NCI-H345 (cell line): ENCODE measurements at places on chromosomes 2 and 18.
A peak's percentile ranks its signal among the peaks of the same experiment; 100 is the strongest.

- peak; percentile 76 for DNase-seq
Measured at GRCh38 chr18:49510393-49511115, 23.5 kb upstream of the C18orf32 start.

DNA sequence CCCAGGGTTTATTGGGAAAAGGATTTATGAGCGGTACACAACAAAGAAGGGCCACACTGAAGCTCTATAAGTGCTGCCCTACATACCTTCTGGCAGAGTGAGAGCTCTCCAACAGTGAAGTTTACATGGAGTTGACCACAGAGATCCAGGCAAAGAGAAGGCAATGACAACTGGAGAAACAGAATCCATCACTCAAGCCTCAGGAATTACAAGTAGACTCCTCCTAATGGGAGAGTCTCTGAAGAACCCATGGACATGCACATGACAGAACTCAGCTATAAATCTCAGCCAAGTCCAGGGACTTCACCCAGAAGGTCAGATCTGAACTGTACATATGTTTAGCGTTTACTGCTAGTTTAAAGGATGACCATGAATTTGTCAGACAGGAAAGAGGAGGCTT lies 164.7 kb downstream of the DNAH7 start:
- DNase-seq = no peak

DNA sequence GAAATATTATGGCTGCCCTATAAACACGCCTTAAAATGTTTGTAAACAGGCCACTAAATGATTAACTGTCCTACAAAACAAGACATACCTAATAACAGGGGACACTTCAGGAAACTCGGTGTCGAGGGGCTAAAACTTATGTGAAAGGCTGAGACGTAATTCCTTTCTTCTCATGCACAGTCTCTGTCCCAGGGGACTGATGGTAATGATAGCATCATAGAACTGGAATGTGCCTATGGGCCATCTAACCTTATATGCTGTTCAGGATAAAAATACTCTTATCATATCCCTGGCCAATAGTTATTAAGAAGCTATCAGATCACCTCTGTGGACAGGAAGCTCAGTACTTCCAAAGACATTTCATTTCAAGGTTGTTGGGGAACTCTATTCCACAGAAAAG lies 252.6 kb upstream of the RASGRP3 start:
- no peak for DNase-seq

GRCh38 chr2:96874198-96874831 lies 4.4 kb upstream of the SEMA4C start:
- DNase-seq = no peak

DNA sequence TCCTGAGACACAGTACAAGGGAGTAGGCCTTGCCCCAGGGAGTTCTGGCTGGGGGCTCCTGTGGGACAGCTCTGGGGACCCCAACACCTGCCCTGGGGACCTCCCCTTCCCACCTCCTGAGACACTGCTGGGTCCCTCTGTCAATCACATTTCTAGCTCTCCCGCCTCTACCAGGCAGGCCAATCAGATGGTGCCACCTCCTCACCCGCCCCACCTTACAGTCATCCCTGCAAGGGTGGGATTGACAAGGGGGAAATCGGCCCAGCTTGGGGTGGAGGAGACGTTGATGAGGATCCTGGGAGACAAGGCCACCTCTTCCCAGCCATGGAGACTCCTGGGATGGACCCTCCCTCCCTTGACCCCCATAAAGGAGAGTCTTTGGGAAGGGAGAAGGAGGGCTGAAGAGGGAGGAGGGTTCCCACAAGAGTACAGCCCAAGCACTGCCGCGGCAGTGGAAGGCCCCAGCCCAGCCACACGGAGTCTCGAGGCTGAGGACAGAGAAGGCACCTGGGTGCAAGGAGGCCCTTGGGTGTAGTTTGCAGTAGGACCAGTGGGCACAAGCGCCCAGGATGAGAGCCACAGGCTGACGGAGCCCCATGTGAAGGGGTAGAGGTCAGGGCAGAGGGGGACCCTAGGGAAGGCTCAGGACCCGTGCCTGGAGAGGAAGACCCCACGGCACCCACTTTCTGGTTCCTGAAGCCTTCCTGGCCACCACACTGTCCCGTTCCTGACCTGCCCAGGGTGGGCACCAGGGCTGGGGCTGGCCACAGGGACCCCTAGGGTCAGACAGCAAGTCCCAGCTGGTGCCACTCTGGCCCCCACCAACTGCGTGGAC lies 109.9 kb upstream of the OTOS start:
- DNase-seq = no peak

DNA sequence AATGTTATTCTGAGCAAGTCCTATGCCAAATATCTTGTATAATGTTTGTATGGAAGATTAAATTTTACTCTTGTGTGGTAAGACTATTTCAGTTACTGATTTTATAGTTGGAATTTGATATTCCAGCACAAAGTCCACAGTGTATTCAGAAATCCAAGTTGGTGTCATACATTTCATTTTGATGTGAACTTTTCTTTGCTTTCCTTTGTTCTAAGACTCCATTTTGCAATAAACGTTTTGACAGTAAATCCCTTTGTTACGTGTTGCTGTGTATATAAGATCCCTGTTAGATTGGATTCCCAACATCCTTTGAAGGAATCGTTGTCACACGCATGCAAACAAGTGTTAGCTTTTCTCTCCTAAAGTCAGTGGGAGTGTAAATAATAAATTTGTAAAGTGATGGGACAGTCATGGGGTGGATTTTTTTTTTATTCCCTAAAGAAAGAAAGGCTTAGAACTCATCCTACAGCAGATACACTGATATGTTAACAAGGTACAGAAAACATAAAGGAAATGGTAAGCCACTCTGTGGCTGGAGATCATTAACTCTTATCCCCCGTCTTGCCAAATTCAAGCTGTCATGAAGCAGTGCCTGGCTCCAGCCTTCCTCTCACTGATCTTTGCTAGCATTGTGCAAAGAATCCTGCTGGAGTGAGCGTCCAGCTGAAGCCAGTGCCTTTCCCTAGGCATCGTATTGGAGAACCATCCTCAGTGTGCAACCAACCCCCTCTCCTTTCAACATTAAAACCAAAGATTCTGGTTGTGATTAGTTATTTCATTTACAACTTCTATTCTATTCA lies 127.6 kb upstream of the CDCA7 start:
- no peak for DNase-seq

GRCh38 chr2:226664140-226664539 lies 135.5 kb downstream of the IRS1 start:
- DNase-seq = no peak

DNA sequence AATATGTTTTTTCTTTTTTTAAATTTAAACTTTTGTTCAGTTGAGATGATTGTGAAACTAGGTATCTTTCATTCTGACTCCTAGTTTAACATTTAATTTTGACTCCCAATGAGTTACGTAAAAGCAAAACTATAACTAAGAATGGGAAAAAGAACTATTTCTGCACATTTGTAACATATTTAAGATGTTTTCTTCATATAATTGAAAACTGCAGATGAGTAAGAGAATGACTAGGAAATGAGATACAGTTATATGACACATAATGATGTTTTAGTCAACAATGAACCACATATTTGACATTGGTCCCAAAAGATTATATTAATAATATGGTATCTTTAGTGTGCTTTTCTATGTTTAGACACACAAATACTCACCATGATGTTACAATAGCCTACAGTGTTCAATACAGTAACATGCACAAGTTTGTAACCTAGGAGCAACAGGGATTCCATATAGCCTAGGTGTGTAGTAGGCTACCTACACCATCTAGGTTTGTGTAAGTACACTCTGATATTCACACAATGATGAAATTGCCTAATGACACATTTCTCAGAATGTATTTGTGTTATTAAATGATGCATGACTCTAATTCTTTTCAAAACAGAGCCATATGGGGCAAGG lies 12.6 kb downstream of the ERMN start:
- DNase-seq = no peak

DNA sequence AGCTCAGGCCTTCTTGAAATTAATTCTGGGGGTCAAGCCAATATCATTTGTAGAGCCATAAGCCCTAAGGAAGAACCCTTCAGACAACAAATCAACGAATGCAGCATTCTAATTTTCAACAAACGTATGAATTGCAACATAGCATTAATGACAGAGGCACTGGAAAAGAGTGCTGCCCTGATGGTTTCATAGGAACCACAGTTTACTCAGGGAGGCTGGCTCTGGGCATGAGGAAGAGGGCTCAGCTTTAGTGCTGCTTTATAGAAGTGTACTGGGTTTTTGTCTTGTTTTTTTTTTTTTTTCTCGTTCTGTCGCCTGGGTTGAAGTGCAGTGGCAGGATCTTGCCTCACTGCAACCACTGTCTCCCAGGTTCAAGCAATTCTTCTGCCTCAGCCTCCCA lies 36.1 kb upstream of the CAB39 start:
- no peak for DNase-seq

DNA sequence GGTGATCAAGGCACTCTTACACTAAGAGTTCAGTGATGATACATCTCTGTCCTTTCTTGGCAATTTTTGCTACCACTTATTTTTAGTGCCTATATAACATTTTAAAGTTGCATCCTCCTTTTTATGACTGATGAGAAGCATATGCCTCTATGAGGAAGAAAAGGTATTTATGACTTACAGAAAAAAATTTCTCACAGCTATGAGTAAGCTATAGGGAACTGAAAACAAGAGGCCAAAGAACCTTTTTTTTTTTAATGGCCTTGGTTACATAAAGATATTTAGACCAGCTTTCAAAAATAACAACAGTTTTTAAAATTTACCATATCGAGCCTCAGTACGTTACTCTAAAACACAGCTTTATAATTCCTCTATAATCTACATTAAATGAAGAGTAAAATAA lies 21.3 kb downstream of the MBD5 start:
- no peak for DNase-seq

- no peak for DNase-seq
Measured at GRCh38 chr2:182163878-182164277, 178.2 kb downstream of the PPP1R1C start.

GRCh38 chr2:180723712-180724111 lies 256.7 kb upstream of the UBE2E3 start:
- no peak for DNase-seq

DNA sequence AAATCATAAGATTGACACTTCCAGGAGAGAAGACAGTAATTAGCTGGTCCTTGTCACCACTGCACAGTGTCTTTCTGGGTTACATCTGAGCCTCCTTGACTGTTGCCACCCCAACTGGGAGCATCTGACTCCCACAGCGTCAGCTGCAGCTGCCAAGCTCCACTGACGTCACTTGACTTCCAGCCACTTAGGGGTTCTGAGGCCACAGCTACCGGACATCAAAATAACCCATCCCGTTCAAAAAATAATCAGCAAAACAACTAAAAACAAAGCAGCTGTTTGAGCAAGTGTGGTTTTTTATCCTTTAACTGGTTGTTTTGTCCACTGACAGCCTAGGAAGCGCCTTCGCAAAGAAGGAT lies 206.5 kb upstream of the AGAP1 start:
- DNase-seq = no peak

DNA sequence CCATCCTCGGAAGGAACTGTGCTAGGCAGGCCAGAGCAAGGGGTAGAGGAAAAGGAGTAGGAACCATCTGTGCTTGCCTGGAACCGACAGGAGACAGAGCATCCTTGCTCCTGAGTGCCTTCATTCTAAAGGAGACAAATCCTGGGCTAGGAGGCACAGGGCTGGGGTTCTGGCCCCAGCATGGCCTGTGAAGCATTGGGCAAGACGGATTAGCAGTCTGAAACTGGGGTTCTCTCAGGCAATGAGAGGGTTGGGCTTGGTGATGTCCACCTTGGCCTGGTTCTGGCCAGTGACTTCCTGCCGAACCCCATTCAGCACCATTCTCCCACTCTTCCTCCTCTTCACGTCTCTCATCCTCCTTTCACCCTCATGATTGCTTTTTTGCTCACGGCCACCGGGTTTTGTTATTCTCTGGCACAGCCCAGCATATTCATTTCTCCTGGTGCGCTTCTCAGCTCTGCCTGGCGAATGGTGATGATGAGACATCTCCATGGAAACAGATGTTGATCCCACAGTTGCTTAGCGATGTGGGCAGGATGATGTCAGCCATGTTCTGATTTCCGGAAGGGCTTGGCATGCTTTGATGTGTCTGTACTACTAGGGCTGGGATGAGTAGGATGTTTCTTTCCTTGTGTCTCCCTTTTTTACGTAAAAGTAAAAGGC lies 127.7 kb downstream of the CAPN13 start:
- no peak for DNase-seq

DNA sequence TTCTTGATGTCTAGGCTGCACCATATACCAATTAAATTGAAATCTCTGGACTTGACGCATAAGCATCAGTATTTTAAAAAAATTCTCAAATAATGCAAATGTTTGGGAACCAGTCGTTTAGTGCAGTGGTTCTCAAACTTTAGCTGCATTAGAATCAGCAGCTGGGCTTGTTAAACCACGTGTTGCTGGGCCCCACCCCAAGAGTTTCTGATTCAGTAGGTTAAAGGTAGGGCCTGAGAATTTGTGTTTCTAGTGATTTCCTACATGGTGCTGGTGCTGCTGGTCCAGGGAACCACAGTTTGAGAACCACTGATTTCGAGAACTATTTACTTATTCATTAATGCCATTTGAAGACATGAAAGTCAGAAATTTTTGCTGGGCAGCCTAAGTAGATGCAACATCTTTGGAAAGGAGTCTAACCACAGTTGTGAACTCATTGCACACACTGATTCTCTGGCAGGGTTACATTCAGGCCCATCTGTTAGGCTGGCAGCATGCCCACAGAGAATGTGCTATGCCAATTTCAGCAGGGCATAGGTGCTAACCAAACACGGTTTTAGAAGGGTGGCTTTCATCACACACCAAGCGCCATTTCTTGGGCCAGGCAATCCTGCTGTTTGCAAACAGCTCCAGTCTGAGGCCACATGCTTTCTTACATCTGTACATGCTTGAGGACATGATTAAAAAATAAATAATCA lies 26.4 kb upstream of the ATP5MC3 start:
- DNase-seq = peak; percentile 77

- DNase-seq = no peak
Measured at GRCh38 chr2:99481941-99482340, 7.9 kb downstream of the REV1 start.
